CD4-positive, alpha-beta memory T cell (primary cell): ENCODE measurements at places on chromosomes 13 and 19.

DNA sequence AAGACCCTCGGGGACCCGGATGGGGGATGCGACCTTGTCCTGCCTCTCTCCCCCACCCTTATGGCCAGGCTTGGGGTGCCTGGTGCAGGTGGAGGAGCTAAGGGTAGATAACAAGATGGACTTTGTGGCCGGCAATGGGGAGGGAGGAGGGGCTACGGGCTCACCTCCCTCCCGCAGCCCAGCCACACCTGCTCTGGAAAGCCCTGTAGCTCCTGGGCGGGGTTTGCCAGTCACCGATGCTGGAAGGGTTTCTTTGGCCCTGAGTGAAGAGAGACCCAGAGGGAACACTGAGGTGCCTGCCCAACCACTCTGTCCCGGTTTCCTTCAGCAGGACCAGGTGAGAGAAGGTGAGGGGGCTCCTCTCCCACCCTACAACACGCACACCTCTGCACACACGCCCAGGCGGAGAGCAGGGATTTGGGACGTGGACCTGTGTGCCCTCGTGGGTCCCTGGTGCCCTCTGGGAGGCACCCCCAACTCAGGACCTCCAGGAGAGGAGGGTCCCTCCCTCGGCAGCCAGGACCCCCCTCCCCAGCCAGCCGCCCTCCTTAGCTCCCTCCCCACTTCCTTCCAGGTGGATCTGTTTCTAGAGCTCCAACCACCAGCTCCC, at the start of gene FUT2:
Gene FUT2 (plus strand): TSS at position 229 of the 610 bp plus-strand sequence. CDS start 6,986 bp downstream, outside the sequence.
- DNase-seq: no peak

- DNase-seq: no peak
These were observed 690.9 kb downstream of the SLITRK6 start for GRCh38 chr13:85108356-85108755.

- no peak for DNase-seq
These were observed 336.5 kb downstream of the FOXO1 start for GRCh38 chr13:40329781-40330485.

DNA sequence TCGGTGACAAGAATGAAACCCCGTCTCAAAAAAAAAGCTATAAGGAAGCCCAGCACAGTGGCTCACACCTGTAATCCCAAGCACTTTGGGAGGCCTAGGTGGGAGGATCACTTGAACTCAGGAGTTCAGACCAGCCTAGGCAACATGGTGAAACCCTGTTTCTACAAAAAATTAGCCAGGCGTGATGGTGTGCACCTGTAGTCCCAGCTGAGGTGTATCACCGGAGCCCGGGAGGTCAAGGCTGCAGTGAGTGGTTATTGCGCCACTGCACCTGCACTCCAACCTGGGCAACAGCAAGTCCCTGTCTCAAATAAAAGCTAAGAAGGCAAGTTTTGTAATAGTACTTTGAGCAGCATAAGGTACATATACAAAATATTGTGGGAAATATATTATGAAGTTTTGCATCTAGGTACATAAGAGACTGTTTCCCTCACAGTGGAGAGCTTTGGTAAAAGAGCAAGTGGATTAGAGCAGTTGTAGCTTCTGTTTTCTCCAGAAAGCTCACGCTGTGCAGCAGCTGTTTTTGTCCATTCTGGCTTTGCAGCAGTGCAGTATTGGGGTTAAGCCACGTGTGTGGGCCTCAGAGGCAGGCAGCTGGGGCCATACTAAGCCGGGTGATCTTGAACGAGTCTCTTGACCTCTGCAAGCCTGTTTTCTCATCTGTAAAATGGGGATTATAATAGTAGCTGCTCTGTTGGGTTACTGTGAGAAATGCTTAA, 35.4 kb downstream of the ARHGAP35 start:
- no peak for DNase-seq

- DNase-seq: no peak
These were observed 43.3 kb upstream of the C13orf46 start for GRCh38 chr13:114017028-114017630.

GRCh38 chr19:48480558-48481500, 11.7 kb downstream of the CYTH2 start:
- DNase-seq: peak; percentile 65

DNA sequence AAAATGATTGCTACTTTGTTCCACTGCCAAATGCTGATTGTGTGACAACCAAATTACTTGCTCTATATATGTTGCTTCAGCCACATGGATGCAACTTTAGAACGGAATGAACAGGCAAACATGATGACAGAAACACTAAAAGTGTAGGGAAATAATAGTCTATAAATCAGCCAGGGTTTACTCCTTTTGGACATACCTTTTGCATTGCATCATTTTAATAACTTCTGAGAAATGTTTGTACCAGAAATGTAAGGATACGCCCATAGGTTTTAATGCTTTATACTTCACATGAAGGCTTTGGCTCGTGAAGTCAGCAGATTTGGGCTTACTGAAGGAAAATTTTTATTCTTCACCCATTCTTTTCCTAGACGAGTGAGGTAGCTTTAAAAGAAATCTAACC, 141.0 kb downstream of the POSTN start:
- no peak for DNase-seq

- DNase-seq: no peak
These were observed 118.0 kb downstream of the KL start for GRCh38 chr13:33134213-33134612.

DNA sequence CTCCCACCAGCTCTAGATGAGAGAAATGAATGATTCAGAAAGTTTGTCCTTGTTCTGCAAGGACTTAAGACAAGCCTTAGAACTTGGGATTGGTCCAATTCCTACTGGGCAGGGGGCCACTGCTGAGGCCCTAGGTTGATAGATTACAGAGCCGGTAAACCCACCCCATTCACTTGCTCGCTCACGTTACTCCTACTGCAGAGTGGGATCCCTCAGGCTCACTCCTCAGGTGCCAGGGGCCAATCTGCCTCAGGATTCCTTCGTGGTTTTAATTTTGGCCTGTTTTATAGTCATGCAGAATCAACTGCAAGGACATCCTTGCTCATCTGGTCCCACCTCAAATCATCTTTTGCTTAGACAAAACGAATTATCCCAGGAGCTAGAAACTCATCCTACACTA, 59.0 kb downstream of the SERP2 start:
- DNase-seq: no peak
